Inflammatory macrophage treated with lipopolysaccharide for 4 hours (primary cell): ENCODE measurements at places on chromosomes 7 and 10.

DNA sequence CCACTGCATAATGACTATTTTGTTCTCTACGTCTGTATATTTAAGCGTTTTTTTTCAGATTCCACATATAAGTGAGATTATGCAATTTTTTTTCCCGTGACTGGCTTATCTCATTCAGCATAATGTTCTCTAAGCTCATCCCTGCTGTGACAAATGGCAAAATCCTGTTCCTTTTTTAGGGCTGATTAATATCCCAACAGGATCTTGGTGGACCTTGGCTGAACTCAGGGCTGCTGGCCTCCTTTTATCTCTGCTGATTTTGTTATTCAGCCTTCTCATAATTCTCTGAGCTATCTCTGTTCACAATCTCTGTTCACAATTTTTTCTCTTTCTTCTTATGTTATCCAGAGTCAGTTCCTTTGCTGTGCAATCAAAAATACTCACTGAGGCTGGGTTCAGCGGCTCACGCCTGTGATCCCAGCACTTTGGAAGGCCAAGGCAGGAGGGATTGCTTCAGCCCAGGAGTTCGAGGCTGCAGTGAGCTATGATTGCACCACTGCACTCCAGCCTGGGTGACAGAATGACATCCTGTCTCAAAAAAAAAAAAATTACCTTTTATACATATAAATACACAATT lies 1035.9 kb upstream of the AUTS2 start:
- DNase-seq = no peak

GRCh38 chr10:65618126-65618525 lies 1307.7 kb upstream of the LRRTM3 start:
- DNase-seq = no peak

- peak; percentile 68 for DNase-seq
Measured at GRCh38 chr7:112202816-112203215, 3.4 kb downstream of the DOCK4 start.

DNA sequence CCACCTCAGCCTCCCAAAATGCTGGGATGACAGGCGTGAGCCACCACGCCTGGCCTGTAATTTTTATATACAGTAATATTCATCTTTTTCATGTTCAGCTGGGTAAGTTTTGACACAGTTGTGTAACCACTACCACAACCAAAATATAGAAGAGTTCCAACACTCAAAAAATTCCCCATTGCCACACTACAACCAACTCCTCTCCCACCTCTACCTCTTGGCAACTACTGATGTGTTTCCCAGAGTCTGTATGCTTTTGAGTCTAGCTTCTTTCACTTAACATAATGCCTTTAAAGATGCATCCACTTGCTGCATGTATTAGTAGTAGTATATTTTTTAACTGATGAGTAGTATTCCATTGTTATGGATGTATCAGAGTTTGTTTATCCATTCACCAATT lies 90.7 kb downstream of the SRPK2 start:
- DNase-seq = no peak

- peak; percentile 85 for DNase-seq
Measured at GRCh38 chr10:125060826-125061556, 99.4 kb downstream of the CTBP2 start.

- DNase-seq = no peak
Measured at GRCh38 chr10:79324032-79324695, 23.1 kb upstream of the PPIF start.

DNA sequence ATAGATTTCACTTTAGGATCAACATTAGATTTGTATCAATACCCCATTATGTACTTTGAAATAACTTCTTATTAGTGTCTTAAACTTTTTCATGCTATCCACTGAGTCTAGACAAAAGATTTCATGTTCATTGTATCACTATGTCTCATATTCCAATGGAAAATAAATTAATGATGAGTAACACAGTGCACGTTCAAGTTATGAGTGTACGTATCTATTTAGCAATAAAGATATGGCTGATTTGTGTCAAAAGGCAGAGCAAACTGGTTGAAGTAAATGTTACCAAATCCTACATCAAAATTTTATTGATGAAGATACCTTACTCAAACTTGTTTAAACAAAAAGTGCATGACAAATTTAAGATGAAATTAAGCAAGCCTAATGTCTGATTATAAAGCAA lies 102.4 kb downstream of the SEMA3E start:
- no peak for DNase-seq

DNA sequence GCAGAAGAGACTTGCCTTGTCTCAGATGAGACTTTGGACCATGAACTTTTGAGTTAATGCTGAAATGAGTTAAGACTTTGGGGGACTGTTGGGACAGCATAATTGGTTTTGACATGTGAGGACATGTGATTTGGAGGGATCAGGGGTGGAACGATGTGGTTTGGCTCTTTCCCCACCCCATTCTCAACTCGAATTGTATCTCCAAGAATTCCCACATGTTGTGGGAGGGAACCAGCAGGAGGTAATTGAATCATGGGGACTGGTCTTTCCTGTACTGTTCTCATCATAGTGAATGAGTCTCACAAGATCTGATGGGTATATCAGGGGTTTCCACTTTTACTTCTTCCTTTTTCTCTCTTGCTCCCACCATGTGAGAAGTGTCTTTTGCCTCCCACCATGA lies 229.7 kb upstream of the KCND2 start:
- no peak for DNase-seq

DNA sequence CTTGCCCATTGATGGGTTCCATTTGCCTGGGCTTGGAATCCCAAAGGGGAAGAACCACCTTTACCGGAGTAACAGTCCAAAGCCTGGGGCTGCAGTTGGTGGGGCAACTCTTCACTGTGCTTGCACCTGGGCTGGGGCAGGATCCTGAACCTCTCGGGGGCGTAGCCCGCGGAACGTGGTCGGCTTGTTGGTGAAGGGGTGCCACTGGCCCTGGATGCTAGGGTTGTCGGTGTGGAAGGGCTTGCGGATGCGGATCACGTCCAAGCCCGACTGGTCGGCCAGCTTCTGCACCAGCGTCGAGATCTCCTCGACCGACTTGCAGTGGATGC lies 710 bp downstream of the MRPL43 start:
- no peak for DNase-seq

DNA sequence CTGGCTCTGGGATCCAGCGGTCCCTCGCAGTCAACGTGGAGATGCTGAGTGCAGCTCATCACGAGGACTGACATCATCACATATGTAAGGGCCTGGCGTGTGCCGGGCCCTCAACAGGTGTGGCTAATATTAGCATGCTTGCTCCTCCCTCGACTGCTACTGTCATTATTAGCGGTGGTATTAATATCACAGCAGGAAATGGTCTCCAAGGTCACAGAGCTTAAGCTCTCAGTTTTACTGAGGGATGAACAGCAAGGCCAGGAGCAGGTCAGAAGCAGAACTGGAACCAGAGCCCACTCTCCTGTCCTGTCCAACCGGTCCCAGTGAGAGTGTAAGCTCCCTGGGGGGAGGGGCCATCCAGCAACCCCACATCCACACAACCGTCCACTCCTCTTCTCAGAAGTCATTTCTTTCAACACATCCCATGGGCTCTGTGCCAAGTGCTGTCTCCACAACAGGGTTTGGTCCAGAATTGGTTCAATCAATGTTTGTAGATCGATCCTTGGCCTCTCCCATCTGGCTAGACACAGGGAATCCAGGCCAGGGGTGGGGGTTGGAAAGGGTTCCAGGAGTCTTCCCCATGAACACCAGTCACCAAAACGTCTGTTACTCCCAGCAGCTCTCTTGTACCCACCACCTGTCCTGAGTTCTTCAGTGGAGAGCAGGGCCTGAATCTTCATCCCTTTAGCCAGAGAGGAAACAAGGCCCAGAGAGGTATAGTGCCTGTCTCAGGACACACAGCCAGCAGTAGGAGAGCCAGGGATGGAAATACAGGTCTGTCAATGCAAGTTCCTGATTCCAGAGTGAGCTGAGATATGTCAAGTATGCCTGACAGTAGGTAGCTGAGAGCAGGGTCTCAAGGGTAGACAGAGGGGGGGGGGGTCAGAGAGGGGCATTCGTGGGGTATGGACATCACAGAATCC lies 45.3 kb upstream of the ZMIZ1 start:
- no peak for DNase-seq

DNA sequence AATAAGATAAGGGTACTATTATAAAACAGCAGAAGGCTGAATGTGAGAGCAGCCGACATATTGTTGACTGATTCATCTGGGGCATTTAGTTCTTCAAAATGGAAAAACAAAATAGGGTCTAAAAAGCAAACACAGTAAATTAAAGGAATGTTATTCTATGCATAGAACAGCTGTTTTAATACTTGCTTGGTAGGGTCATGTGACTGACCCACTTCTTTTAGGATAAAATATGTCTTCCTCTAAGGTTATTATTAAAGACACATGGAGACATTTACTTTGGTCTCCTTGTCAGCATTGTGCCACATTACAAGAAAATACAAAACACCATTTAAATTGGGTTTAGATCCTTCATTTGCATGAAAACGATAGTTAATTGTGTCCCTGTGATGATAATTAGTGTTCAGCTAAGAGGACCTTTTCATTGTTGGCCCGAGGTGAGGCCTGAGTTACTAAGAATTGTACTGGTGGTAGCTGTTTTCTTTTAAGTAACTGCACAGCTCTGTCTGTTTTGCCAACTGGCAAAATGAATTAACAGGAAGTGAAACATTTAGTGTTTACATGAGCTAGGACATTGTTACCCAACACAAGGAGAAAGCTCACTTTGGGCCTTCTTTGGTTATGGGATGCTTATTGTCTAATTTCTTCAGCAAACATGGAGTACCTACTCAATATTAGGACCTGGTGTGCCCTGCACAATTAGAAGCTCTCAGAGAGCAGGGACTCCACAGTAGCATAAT lies 764.4 kb downstream of the LRMDA start:
- DNase-seq = peak; percentile 29

GRCh38 chr7:28364082-28364481 lies 48.2 kb upstream of the CREB5 start:
- no peak for DNase-seq

DNA sequence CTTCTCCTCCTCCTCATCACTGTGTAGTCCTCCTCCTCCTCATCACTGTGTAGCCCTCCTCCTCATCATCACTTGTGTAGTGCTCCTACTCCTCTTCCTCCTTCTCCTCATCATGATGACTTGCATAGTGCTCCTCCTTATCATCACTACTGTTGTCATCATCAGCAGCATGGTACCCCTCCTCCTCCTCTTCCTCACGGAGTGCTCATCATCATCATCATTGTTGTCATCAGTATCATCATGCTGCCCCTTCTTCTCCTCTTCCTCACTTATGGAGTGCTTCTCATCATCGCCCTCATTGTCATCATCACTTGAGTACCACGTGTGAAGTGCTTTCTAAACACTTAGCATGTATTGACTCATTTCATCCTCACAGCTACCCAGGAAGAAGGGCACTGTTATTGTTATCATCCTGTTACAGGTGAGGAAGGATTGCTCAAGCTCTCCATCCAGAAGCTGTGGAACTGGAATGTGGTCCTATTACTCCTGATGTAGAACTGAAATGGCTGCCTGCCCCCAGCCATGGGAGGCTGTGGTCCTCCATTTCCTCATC lies 122.8 kb upstream of the SHH start:
- no peak for DNase-seq

- DNase-seq = no peak
Measured at GRCh38 chr7:103622274-103622673, 176.3 kb upstream of the SLC26A5 start.

GRCh38 chr10:182441-183201 lies 47.4 kb downstream of the ZMYND11 start:
- DNase-seq = no peak

- DNase-seq = no peak
Measured at GRCh38 chr7:125661677-125662076, 732.1 kb upstream of the POT1 start.

DNA sequence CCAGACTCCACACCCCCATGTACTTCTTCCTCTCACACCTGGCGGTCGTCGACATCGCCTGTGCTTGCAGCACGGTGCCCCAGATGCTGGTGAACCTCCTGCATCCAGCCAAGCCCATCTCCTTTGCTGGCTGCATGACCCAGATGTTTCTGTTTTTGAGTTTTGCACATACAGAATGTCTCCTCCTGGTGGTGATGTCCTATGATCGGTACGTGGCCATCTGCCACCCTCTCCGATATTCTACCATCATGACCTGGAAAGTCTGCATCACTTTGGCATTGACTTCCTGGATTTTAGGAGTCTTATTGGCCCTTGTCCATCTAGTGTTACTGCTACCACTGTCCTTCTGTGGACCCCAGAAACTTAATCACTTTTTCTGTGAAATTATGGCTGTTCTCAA lies 4.8 kb downstream of the OR2A25 start:
- no peak for DNase-seq

DNA sequence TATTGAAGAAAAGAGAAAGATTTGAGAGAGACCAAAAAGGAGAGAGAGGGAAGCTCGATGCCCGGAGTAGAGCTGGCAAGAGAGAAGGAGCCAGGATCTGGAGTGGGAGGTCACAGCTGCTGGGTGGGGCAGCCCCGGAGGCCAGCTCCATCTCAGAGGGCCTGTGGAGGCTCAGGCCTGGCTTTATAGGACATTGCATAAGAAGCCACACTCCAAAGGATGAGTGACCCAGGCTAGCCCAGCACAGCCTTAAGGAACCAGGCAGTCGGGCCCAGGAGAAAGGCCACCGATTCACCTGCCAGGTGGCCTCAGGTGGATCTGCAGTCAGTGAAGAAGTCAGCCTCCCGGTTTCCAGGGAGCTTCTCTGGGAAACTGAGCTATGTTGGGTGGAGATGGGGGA lies 676 bp downstream of the PLAC9 start:
- DNase-seq = no peak

- DNase-seq = no peak
Measured at GRCh38 chr7:76216381-76217082, 14.8 kb downstream of the SRRM3 start.

DNA sequence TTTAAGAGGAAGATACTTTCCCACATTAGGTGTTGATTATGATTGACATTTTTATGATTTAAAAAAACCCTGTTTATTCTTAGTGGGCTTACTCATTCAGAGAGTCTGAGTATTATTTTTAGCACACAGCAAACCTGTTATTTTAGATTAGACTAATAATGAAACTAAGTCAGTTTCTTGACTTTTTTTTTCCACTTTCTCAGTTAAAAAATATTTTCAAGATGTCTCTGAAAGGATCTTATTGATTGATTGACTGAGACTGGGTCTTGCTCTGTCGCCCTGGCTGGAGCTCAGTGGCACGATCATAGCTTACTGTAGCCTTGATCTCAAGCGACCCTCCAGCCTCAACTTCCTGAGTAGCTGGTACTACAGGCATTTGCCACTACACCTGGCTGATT lies 20.4 kb upstream of the INPP5F start:
- no peak for DNase-seq
